G401 (cell line): ENCODE measurements at places on chromosomes 1 and 21. TPM values are rescaled to one million over a fixed set of nuclear protein-coding genes. Genes with fewer than 3 reads are reported as not detected.

HAO2 gene
- not detected in 2 replicates for total RNA-seq

CLSTN1 gene
- total RNA-seq = 136 and 175 TPM in 2 replicates

KCNA10 gene
- total RNA-seq = not detected in 2 replicates

FAM78B gene
- not detected in 2 replicates for total RNA-seq

MROH7 gene
- not detected in 2 replicates for total RNA-seq

IKBKE gene
- 12.7 and 27.8 TPM in 2 replicates for total RNA-seq

PPM1J gene
- 10.1 and 13.2 TPM in 2 replicates for total RNA-seq

IL12RB2 gene
- total RNA-seq = not detected in 2 replicates

KRTAP7-1 gene
- total RNA-seq = not detected in 2 replicates

TSNAX gene
- total RNA-seq = 27.4 and 28.0 TPM in 2 replicates

WLS gene
- total RNA-seq = 280 and 326 TPM in 2 replicates

WNT3A gene
- 0.37 TPM in 1 of 2 replicates, not detected in the other for total RNA-seq

LEFTY2 gene
- not detected in 2 replicates for total RNA-seq

ZNF593OS gene
- total RNA-seq = not detected in 2 replicates

HPCA gene
- total RNA-seq = not detected in 2 replicates

IGSF9 gene
- not detected in 2 replicates for total RNA-seq

CRYAA gene
- not detected in 2 replicates for total RNA-seq

PTPRC gene
- not detected in 2 replicates for total RNA-seq

C4BPA gene
- not detected in 2 replicates for total RNA-seq

SLC30A2 gene
- total RNA-seq = 0.88 TPM in 1 of 2 replicates, not detected in the other

HTR1D gene
- total RNA-seq = 0.07 TPM in 1 of 2 replicates, not detected in the other

C1orf226 gene
- 2.4 TPM in 1 of 2 replicates, not detected in the other for total RNA-seq

TOR1AIP2 gene
- total RNA-seq = 20.4 and 27.9 TPM in 2 replicates

ST6GALNAC3 gene
- total RNA-seq = not detected in 2 replicates

RGS16 gene
- not detected in 2 replicates for total RNA-seq

CAMK1G gene
- 1.5 and 2.3 TPM in 2 replicates for total RNA-seq

GJA9 gene
- total RNA-seq = not detected in 2 replicates

EDN2 gene
- 1.8 and 2.2 TPM in 2 replicates for total RNA-seq

SLC19A2 gene
- total RNA-seq = 11.3 and 18.7 TPM in 2 replicates

CLIC6 gene
- not detected in 2 replicates for total RNA-seq

NUF2 gene
- 26.5 and 28.0 TPM in 2 replicates for total RNA-seq

FCRL1 gene
- total RNA-seq = not detected in 2 replicates

SH2D1B gene
- total RNA-seq = not detected in 2 replicates

NPHS2 gene
- total RNA-seq = not detected in 2 replicates

BRDT gene
- 0.55 TPM in 1 of 2 replicates, not detected in the other for total RNA-seq

LHX8 gene
- not detected in 2 replicates for total RNA-seq

PDE4B gene
- not detected in 2 replicates for total RNA-seq

CR2 gene
- not detected in 2 replicates for total RNA-seq

PCBP3 gene
- 1.7 and 4.0 TPM in 2 replicates for total RNA-seq

AMPD1 gene
- total RNA-seq = not detected in 2 replicates

CYYR1 gene
- not detected in 2 replicates for total RNA-seq

ALX3 gene
- not detected in 2 replicates for total RNA-seq

ANGPTL7 gene
- not detected in 2 replicates for total RNA-seq

BSND gene
- not detected in 2 replicates for total RNA-seq

MYOC gene
- 84.2 and 106 TPM in 2 replicates for total RNA-seq

CRP gene
- not detected in 2 replicates for total RNA-seq

SELL gene
- 0.06 TPM in 1 of 2 replicates, not detected in the other for total RNA-seq

NBPF6 gene
- total RNA-seq = not detected in 2 replicates

RXFP4 gene
- total RNA-seq = not detected in 2 replicates
